Stimulated activated CD4-positive, alpha-beta T cell treated with anti-CD3 and anti-CD28 coated beads, Interleukin-15, amount 100 ng/mL, for 24 hours (primary cell): ENCODE measurements at places on chromosomes 13 and 19.
A peak's percentile ranks its signal among the peaks of the same experiment; 100 is the strongest.

GRCh38 chr13:95708811-95709500 lies 32.0 kb downstream of the DNAJC3 start:
- no peak for DNase-seq

GRCh38 chr13:40102854-40103253 lies 447.4 kb downstream of the COG6 start:
- peak; percentile 97 for DNase-seq

- no peak for DNase-seq
These were observed 528.6 kb downstream of the SUCLA2 start for GRCh38 chr13:47472516-47472915.

DNA sequence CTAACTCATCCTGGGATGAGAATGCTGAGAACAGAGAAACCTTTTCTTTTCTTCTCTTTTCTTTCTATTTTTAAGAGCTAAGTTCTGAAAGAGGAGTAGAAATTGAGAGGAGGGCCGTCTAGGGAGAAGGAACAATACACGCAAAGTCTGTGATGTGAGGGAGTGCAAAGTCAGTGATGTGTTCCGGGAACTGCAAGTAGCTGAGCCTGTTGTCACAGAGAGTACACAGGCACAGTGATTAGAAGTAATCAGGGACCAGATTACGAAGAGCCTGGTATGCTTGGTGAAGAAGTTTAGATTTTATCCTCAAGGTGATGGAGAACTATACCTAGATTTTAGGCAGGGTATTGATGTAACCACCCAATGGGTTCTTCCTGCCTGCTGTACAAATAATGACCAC lies 32.0 kb upstream of the CXCL17 start:
- DNase-seq: no peak

DNA sequence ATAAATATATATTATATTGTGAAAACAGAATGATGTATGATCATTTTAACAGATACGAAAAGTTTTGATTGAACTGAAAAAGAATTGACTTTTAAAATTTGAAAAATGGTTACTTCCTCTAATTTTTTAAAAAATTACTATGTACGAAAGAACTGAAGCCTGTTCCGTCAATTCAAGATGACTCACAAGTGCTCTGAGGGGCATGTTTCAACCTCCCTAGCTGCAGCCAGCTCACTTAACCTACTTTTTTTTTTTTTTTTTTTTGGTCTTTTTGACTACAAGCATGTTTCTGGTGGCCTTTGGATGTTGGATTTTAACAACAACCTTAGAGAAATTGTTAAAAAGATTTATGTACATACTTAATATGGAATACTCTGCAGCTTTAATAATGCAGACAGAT lies 1139.3 kb downstream of the DIAPH3 start:
- DNase-seq: no peak

DNA sequence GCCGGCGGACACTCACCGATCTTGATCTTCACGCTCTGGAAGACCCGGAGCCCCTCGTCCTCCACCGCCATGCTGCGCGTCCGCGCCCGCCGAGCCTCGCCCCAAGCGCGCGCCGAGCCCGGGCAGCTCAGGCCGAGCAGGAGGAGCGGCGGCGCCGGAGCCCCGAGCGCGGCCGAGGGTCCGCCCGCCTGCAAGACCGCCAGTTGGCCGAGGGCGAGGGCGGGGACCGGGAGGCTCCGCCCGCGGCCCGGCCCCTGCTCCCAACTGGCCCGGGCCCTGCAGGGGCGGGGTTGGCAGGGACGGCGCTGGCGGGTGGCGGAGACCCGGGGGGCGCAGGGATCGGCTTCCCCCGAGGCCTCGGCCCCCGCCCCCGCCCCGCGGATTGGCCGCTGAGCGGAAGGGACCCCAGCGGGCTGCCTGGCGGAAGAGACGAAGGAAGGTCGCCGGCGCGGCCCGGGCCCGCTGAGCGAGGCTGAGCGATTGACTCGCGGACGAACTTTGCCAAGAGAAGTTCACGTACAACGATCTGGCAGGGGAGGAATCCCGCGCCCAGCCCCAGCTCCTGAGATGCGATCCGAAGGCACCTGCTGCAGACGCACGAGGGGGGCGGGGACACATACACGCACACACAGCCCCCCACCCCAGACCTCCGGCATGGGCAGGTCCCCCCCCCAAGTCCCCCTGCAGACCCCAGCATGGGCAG lies at the start of gene RASA3:
Gene RASA3 (minus strand): TSS at position 205 of the 703 bp plus-strand sequence. CDS start 134 bp downstream, at position 71.
- DNase-seq: peak; percentile 80

DNA sequence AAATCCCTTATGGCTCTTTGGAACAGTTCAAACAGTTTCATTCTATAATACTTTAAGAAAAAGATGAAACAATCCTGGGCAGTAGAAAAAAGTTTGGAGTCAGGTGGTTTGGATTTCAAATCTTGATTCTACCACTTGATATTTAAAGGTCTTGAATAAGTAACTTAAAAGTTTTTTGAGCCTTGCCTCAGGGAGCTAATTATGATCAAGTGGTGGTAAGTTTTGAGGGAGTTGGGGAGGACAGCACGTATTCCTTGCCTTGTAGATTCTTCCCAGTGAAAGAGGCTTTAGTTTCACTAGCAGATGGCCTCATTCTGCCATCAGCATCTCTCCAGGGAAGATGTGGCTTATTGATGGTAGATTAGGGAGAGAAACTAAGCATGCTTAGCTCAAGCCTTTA lies 168.4 kb upstream of the CSNK1A1L start:
- no peak for DNase-seq

- DNase-seq: no peak
These were observed 55.1 kb upstream of the CLDN10 start for GRCh38 chr13:95497381-95497807.

GRCh38 chr19:5623397-5624017 lies 624 bp downstream of the SAFB start:
- DNase-seq: peak; percentile 16

DNA sequence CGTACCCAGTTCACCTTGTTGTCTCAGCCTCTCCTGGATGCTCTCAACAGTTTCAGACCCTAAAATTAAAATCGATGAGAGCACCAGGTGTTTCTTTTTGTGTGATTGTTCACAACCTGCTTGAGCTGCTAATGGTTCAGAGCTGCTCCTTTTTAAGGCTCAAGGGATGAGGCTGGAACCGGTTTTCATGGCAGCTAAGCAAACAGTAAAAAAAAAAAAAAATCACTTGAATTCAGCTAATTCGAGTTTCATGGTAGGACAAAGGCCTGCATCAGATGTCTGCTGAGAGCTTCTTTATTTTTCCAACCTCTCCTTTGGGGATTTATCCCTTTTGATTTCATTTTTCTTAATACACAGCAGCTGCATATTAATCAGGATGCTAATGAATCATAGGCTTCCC lies 6.5 kb downstream of the SYCE2 start:
- no peak for DNase-seq

DNA sequence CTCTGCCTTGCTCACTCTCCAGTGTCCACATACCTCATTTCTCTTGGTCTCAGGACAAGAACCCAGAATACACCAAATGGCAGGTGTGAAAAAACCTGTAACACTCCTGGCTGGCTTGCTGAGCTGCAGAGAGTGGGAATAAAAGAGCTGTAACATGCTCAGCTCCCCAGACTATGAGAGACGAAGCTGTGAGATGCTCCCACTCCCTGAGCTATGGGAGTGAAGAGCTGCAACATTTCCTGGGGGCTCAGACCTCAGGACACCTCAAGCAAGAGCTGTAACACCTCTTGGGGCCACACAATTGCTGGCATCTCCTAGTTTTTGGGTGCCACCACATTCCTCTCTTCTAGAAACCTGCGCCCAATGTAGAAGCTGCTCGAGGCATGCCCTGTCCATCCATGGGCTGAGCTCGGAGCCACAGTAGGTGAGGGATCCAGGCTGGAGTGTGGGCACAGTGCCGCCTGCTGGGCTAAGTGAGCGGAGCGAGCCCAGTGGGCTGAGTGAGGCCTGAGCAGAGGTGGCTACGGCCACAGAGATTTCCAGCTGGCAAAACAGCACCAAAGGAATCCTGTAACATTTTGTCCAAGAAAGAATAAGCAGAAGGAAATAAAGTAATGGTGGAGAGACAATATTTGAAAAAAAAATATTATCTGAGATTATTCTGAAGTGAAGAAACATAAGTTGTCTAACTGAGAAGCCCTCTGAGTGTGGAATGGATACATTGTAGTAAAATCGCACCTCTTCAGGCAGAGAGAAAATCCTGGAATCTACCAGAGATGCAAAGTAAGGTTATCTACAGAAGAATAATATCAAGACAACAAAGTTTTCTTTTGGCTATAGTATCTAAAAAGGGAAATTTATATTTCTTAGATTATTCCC lies 186.2 kb upstream of the PCDH9 start:
- no peak for DNase-seq

- DNase-seq: no peak
These were observed 331.8 kb upstream of the KLF12 start for GRCh38 chr13:74466020-74466419.

GRCh38 chr19:48170817-48171347 lies 402 bp downstream of the ZSWIM9 start:
- DNase-seq: no peak

- peak; percentile 34 for DNase-seq
These were observed 2.2 kb downstream of the RPS11 start for GRCh38 chr19:49498475-49498874.

DNA sequence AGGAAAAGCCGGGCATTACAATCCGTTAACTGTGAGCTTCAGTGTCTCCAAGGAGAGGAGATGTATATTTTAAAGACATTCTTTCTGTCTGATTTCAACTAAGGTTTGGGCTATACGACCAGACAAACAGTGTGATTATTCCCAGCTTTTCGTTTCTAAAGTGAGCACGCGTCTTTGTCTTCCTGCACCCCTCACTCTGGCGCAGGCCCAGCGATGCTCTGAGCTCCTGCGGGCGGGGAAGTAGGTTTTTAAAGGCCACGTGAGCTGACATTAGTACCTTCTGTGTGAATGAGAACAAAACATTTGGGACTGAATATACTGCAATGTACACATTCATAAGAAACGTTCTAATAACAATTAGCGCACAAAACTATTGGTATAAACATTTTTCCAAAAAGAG lies 15.3 kb upstream of the RANBP3 start:
- DNase-seq: no peak

GRCh38 chr13:23695196-23695595 lies 125.0 kb downstream of the TNFRSF19 start:
- DNase-seq: no peak

GRCh38 chr13:59423708-59424340 lies 739.9 kb downstream of the DIAPH3 start:
- DNase-seq: no peak

GRCh38 chr19:10001899-10002298 lies 8.4 kb downstream of the COL5A3 start:
- DNase-seq: no peak

GRCh38 chr13:100941377-100942368 lies 267.1 kb upstream of the TMTC4 start:
- DNase-seq: no peak

DNA sequence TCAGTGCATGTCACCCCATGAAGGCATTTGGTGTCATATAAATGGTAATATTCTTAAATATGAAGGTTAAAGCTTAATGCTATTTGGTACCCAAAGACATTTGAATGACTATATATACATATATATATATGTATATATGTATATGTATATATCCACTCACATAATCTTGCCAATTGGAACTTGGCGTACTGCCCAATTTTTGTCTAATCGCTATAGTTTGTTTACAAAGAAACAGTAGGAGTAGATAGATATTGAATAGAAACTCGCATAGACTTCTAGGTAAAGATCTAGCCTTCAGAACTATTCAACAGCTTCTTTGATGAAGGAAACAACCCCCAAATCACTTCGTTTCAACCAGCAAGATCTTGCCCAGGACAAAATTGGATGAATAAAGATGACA lies 24.1 kb downstream of the KLF5 start:
- no peak for DNase-seq

DNA sequence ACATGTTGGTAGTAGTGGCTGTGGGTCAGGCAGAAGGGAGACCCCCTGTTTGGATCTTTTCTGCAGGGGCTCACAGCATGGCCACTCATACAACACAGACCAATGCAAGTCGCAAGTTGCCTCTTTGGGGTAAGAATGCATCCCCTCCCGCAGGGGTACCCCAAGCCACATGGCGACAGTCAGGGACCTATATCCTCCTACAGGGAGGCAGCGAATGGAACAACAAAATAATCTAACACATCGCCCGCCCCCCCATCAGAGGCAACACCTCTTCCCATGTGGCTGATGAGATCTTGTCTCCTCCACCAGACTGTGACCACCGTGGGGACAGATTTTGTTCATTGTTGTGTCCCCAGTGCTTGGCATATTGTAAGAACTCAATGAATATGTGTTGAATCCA lies 40.7 kb upstream of the PNMA8B start:
- DNase-seq: no peak

DNA sequence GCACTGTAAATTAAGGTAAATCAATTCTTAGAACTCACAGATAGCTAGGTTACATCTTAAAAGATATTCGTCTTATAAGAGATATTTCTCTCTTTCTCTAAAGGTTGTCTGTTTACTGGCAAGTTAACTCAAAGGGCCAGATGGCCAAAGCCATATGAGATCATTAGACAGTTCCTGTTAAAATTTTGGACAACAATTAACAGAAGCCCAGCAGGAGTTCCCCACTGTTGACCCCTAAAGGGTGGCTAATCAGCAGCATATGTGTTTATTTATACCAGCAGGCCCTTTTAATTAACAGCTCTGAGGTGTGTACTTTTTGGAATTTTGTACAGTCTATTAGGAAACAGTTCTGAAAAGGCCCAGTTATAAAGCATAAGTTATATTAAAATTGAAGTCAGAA lies 245.8 kb downstream of the LIG4 start:
- no peak for DNase-seq

GRCh38 chr13:98405690-98406344 lies 171.1 kb downstream of the STK24 start:
- DNase-seq: no peak

DNA sequence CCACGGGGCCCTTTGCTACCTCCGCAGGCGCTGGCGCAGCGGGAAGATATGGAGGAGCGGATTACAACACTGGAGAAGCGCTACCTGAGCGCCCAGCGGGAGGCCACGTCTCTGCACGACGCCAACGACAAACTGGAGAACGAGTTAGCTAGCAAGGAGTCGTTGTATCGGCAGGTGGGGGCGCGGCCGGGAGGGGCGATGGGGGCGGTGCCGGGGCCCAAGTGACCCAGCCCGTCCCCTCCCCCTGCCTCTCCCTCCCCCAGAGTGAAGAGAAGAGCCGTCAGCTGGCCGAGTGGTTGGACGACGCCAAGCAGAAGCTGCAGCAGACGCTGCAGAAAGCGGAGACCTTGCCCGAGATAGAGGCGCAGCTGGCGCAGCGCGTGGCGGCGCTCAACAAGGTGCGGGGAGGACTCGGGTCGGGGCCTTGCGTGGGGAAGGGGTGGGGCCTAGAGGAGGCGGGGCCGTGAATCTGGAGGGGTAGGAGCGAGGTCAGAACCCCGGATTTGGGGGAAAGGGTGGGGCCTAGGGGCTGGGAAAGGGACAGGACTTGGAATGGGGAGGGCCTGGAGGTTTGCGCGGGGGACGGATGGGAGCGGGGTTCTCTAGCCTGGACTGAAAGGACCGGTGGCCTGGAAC lies 13.7 kb downstream of the PPFIA3 start:
- peak; percentile 41 for DNase-seq
